Stimulated activated CD4-positive, alpha-beta T cell treated with anti-CD3 and anti-CD28 coated beads, Interleukin-12 subunit alpha, Interleukin-12 subunit beta, amount 100 ng/mL, for 24 hours (primary cell): ENCODE measurements at places on chromosomes 16 and 17.

GRCh38 chr16:65672960-65673359 is 551.1 kb upstream of the CDH11 start:
- DNase-seq: no peak

- no peak for DNase-seq
These were observed 6.3 kb downstream of the HSBP1 start for GRCh38 chr16:83813823-83814658.

DNA sequence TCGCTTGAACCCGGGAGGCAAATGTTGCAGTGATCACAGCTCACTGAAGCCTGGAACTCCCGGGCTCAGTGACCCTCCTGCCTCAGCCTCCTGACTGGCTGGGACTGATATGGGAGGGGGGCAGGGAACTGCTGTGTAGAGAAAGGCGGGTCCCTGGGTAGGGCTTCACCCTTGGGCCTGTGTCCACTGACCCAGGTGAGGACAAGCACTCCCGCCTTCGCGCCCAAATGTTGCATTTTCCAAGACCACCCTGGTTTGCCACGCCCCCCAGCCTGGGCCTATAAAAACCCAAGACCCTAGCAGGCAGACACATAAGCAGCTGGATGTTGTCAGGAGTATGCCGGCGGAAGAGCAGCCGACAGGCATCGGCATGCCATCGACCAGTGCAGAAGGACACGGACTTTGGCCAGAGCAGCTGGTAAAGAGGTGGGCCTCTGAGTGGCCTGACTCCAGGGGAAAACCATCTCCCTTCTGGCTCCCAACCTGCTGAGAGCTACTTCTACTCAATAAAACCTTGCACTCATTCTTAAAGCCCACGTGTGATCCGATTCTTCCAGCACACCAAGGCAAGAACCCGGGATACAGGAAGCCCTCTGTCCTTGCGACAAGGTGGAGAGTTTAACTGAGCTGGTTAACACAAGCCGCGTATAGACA is 19.1 kb downstream of the SMYD4 start:
- DNase-seq: no peak

DNA sequence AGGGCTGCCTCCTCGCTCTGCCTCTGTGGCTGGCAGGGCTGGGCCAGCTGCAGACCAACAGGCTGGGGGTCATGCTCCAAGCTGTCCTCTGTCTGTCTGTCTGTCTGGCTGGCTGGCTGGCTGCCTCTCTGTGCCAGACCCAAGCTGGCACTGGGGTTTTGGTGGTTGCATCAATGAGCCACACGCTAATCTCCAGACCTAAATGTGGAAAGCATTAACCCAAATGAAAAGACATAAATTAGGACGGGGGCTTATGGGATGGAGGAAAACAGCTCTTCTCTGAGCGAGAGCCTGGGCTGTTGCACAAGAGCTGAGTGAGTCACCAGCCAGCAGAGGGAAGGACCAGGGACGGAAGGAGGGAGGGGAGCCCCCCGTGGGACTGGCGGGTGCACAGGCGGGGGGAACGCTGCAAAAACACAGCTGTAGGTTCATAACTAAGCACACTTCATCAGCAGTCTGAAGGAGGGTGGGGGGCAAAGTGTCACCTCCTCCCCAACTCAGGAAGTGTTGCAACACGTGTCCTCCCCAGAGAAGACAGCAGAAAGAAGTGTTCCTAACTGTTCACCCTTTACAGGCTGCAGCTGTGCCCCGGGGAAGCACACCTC is 83.4 kb downstream of the GAS7 start:
- DNase-seq: peak; percentile 11

DNA sequence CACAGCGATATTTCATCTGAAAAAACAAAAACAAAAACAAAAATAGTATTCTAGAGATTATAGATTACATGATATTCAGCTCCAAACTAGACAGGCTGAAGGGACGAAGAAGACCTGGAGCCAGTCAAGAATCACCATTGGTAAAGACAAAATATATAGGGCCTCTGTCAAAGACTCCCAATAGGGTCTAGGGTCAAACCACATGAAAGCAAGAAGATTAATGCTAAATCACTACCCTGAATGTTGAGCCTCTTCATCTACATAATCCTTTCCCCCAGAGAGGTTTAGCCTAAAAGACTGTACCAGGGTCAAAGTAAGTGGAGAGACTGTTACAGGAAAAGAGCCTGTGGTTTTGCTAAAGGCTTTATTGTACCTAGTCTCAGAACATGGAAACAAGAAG is 10.8 kb upstream of the NME1 start:
- DNase-seq: no peak

DNA sequence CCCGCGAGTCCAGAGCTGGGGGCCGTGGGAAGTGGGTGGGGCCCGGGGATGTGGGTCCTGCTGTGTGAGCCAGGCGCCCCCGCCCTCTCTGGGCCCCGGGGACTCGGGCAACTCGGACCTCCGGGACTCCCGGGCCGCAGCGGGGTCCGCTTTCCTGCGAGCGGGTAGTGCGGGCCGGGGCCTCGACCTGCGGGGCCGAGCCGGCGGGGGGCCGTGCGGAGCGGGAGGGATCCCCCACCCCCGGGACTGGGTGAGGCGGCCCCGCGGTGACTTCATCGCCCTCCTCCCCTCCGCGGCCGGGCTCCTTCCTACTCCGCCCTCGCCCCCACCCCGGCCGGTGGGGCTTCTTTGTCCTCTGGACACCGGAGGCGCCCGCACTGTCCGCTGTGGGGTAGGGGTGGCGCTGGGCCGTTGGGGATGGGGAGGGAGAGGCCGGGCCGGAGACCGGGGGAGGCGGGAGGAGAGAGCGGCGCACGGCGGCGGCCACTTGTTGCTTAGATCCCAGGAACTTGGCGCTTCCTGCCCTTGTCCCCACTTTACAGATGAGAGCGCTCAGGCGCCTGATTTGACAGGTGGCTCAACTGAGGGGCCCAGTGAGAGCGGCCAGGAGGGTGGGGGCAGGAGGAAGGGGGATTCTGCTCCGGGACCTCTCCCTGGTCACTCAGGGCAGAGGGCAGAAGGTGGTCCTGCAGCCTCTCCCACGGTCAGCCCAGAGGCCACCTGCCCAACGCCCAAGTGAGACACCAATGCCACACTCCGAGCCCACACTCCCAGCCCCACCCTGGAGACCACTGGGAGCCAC is 874 bp downstream of the CMTM3 start:
- DNase-seq: peak; percentile 32
